Skin of body (tissue), 3 donors: ENCODE measurements at places on chromosomes 5 and 9. TPM values are rescaled to one million over a fixed set of nuclear protein-coding genes. Genes with fewer than 3 reads are reported as not detected.

SMIM33 gene
- total RNA-seq: not detected

IFNA13 gene
- not detected for total RNA-seq

CYLC2 gene
- not detected for total RNA-seq

ITK gene
- 1.3 TPM for total RNA-seq

MARCOL gene
- not detected for total RNA-seq

PFN3 gene
- not detected for total RNA-seq

CTXN3 gene
- not detected for total RNA-seq

ARHGEF37 gene
- total RNA-seq: 11.0 TPM

KIF4B gene
- not detected for total RNA-seq

FYB1 gene
- total RNA-seq: 6.2 TPM

PCYOX1L gene
- total RNA-seq: 6.5 TPM

SH3TC2 gene
- total RNA-seq: 4.4 TPM

LCN12 gene
- total RNA-seq: not detected

SPINK4 gene
- not detected for total RNA-seq

TTC23L gene
- 0.79 TPM for total RNA-seq

ZDHHC12 gene
- 7.5 TPM for total RNA-seq

PCDH12 gene
- 8.2 TPM for total RNA-seq

BSPRY gene
- 3.9 TPM for total RNA-seq

SPAG8 gene
- total RNA-seq: 1.2 TPM

TAS2R1 gene
- not detected for total RNA-seq

PCDHB8 gene
- 0.49 TPM for total RNA-seq

SLC46A2 gene
- 1.2 TPM for total RNA-seq

NIPSNAP3A gene
- total RNA-seq: 41.6 TPM

TMEM141 gene
- total RNA-seq: 31.9 TPM

CDKN2B-AS1 gene
- total RNA-seq: 0.20 TPM

NPDC1 gene
- 15.4 TPM for total RNA-seq

GMCL2 gene
- not detected for total RNA-seq

PRSS3 gene
- 6.9 TPM for total RNA-seq

SLC23A1 gene
- 0.30 TPM for total RNA-seq

C5orf34 gene
- total RNA-seq: 5.1 TPM

ALDOB gene
- not detected for total RNA-seq

FAM200C gene
- total RNA-seq: 10.5 TPM

LCN9 gene
- not detected for total RNA-seq

CER1 gene
- total RNA-seq: 0.30 TPM

DOCK2 gene
- total RNA-seq: 20.6 TPM

PLEKHG4B gene
- 6.0 TPM for total RNA-seq
